Heart left ventricle (tissue), 16 donors: ENCODE measurements at places on chromosomes 2 and 18. TPM values are rescaled to one million over a fixed set of nuclear protein-coding genes. Genes with fewer than 3 reads are reported as not detected.

DNA sequence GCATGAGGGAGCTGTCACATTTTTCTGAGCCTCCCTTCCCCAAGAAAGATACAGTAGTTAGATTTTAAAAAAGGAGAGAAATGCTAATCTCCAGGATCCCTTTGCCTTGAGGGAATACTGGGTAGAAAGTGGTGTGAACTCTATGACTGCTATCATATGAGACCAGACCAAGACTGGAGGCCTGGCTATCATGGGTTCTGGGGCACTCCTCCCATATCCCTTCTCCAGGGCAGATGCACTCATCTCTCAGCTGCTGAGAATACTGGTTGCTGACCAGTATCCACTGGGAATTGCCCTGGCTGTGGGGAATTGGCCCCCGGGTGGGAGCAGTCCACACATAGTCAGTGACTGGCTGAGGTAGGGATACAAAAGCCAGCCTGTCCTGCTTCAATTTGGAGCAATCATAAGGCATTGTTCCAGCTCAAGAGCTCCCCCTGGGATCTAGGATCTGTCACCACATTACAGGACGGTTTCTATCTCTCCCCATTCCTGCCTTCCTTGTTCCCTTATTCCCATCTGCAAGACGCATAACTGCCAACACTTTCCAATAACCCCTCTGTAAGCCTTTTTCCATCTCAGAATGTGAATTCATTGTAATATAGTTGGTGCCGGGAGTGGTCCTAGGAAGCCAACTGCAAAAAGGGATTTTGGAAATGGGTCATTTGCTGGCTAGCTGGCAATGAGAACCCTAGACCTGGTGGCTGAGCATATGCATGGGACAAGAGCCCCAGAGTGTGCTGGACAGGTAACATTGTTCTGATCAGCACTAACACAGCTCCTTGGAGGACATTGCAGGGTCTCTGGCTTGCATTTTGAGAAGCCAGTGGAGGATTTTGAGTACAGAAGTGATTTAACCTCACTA, 35.4 kb upstream of the REEP1 start:
- no peaks in the 10 kb centered on the region for H3K4me1 ChIP-seq
- no peak overlapping the region for H3K27ac ChIP-seq
- no peaks in the 10 kb centered on the region for H3K36me3 ChIP-seq
- peak; percentile 29 for DNase-seq
- no peaks in the 10 kb centered on the region for H3K27me3 ChIP-seq
- H3K4me3 ChIP-seq = no peak overlapping the region

- no peak overlapping the region for H3K4me3 ChIP-seq
- DNase-seq = no peak
- no peaks in the 10 kb centered on the region for H3K36me3 ChIP-seq
- peak overlapping the region; percentile 71 for H3K27ac ChIP-seq
Measured at GRCh38 chr2:101533561-101534148, 58.7 kb upstream of the RFX8 start.

GRCh38 chr2:233982421-233983121, 65.4 kb downstream of the TRPM8 start:
- no peaks in the 10 kb centered on the region for H3K4me1 ChIP-seq
- H3K27ac ChIP-seq = no peak overlapping the region
- H3K4me3 ChIP-seq = no peak overlapping the region
- no peaks in the 10 kb centered on the region for H3K27me3 ChIP-seq

RAMP1 gene
- polyA plus RNA-seq = 1,114 TPM

RAB12 gene
- polyA plus RNA-seq = 62.9 TPM
